ENCODE measurements at places on chromosomes 5 and 9. TPM values are rescaled to one million over a fixed set of nuclear protein-coding genes. Genes with fewer than 3 reads are reported as not detected.

DNA sequence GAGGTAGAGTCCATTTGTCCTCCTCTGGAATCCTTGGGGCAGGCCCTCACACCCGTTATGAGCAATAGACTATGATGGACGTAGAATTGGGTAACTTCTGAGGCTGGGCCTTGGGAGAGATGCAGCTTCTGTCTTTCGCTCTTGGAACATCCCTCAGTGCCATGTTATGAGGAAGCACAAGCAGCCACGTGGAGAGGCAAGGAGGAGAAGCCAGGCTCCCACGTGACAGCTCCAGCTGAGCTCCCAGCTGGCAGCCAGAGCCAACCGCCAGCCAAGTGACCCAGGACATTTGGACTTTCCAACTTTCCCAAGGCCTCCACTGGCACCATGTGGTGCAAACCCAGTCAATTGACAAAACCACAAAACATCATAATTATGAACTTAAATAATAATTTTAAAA lies 43.0 kb upstream of the BOD1 start:
- DNase-seq = no peak

- DNase-seq = no peak
These were observed 6.8 kb downstream of the NR2F1 start for GRCh38 chr5:93589829-93590215.

DNA sequence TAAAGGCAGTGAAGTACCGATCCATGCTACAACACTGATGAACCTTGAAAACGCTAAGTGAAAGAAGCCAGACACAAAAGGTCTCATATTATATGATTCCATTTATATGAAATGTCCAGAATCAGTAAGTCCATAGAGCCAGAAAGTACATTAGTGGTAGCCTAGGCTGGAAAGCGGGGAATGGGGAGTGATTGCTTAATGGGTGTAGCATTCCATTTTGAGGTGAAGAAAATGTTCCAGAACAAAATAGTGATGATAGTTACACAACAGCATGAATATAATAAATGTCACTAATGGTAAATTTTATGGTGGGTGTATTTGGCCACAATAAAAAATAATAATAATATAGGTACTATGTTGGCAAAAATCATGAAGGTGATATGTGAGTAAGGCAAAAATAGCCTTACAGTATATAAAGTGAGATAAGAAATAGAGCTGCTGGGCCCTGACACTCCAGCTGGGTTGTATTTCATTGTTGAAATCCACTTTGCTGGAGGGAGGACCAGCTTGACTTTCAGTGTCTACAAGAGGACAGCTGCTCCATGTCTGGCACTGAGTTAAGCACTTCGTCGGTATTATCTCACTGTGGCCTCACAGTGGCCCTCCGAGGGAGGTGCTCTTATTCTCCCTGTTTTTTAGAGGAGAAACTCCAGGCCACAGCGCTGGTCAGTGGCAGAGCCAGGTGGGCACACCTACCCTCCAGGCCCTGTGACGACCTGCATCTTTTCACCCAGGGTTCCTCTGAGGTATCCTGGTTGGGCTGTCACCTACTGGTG lies 22.4 kb upstream of the ANGPTL2 start:
- DNase-seq = no peak

Gene PIK3R1
- polyA plus RNA-seq = 15.1 TPM

DNA sequence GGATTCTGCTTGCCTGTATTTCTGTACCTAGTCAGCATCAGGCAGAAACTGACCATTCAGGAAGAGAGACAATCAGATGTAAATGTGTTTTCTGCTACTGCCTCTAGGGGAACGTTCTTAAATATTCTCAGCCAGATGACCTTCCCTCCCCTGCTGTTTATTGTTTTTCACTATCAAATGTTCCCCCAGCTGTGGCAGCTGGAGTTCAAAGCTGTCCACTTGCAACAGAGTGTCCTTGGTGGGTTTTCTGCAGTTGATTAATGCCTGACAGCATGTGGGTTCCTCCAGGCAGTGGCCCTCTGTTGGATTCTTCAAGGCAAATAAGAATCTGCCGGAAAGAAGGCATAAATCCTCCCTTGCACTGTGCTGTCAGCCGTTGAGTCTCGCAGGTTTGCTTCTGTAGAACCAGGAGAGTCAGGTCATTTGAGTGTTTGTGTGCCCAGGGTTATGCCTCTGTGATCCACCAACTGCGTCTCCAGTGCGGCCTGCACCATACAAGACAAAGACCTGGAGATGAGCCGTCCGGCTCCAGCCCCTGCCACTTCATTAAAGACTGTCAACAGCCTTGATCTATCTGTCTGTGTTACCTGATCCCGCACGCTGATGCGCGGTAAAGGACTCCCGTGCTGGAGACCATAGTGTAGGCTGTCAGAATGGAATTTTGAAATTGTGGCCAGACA lies 203.4 kb downstream of the GADD45G start:
- DNase-seq = no peak

DNA sequence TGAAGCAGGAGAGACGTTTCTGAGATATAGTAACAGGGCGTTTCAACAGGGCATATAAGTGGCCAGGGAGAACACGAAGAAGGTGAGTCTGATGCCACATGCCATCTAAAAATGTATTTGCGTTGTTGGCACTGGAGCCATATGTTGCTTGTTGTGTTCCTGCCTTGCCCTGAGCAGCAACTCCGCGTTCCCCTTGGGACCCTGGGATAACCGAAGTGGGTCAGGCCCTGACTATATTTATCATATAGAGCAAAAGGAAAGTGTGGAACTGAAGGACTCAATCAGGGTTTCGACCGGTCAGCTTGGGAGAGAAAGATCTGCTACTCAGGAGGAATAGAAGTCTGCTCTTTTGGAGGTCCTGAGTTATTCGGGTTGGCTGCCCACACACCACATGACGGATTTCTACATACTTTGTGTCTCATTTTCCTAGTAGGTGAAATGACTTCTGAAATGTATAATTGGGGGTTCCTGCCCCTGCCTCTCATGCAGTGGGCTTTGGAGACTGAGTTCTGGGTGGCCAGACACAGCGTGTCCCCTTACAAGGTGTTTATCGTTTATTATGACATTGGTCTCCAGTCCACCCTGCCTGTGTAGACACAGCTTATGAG lies 3.0 kb downstream of the STC2 start:
- no peak for DNase-seq

Gene GLIPR2
- 26.3 TPM for polyA plus RNA-seq

- no peak for DNase-seq
These were observed 449.0 kb downstream of the CCDC171 start for GRCh38 chr9:16001856-16002255.

- DNase-seq = no peak
These were observed 39.2 kb downstream of the TTC1 start for GRCh38 chr5:160048131-160048530.

DNA sequence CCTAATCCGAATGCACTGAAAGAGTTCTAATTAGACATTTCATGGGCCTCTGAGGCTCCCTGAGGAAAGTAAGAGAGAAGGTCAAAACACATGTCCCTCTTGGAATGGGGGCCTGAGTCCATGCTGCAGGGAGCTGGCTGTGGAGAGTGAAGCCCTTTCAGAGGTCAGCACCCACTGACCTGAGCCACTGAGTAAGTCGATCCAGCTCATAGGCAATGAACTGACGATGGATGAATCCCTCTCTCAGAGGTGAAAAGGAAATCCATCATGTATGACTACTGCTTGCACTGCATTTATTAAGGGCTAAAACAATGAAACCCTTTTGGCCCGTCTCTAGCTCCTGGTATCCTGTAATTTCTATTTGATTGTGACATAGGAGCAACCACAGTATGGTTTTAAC lies 288.9 kb upstream of the VLDLR start:
- DNase-seq = no peak

GRCh38 chr9:85114799-85115198 lies 445.3 kb downstream of the NTRK2 start:
- no peak for DNase-seq

DNA sequence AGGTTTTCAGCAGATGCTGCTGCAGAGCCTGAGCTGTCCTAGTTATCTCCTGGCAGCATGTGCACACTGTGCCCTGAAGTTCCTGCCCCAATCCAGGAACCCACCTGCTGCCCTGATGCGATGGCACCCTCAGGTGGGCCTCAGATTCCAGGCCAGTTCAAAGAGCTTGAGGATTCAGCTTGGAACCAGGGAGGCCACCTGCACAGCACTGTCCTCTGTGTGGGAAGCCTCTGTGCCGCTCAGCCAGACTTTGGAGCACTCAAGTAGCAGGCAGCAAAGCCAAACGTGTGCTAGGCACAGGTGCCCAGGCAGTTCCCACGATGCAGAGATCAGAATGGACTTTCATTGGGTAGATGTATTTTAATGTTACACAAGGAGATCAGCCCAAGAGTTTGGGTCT lies 132.8 kb upstream of the RAPGEF1 start:
- DNase-seq = no peak

- DNase-seq = no peak
These were observed 64.2 kb downstream of the SPEF2 start for GRCh38 chr5:35681911-35682310.

DNA sequence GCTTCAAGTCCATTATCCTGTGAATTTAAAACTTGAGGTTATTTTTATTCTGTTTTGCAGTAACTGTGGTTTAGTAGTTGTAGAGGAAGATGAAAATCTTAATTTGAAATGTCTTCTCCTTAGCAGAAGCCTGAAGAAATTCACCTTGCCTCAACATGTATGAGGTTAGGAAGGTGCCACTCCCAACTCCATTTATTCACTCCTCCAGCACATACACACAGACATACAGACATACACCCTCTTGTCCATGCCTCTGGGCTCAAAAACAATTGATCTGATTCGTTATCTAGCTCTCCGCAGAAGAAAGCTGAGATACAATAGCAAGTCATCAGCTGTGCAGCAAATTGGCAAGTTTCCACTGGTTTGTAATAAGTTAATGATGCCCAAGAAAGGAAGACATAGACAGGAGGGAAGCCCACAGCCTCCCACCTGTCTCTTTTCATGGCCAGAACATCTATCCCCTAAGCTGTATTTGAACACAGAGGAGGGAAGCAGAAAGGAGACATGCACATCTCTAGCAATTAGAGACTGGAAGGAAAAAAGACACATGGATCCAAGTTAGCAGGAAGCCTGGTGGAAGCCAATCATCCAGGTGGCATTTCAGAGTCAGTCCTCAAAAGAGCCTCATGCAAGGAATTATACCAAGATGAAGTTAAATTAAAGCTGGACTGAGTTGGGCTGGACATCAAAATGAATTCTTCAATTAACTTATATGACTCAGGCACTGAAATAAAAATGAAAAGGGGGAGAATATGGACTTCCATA lies 257.9 kb downstream of the ASTN2 start:
- no peak for DNase-seq

DNA sequence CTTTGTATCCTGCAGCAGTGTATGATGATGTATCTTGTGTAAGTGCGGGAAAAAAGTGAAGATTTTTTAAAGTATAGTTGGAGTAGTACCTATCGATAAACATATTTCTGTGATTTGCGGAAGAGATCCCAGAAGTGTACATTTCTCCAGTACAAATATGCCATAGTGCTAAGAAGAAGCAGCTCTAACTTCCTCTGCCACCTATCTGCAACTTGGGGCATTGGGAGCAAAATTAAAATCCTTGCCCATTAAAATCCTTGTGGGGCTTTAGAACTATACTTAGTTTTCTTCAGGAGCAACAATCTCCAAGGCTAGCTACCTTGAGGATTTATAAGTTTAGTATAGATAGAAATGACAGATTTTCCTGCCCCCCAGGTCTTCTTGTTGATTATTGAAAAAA lies 123.7 kb downstream of the VCAN start:
- no peak for DNase-seq

DNA sequence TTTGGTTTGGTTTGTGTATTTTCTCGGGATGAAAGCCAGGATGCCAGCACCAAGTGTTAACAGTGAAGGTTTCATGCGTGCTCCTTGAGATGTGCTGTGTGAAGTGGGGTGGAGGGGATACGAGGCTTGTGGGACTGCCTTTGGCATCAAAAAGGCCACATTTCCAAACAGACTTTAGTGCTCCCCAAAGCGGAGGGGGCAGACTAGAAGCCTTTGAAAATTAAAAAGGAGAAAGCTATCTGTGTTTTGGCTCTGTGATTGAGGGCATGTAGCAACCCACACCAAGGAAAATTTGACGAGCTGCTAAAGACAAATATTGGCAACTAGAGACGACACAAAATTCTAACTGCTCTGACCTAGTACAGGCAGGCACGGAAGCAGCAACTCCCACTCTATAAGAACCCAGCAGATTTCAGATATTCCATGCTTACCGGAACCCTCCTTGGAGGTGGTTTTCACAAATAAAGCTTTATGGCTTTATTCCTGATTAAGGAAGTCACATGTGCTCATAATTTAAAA lies 154.5 kb downstream of the ARSB start:
- DNase-seq = no peak

Gene TMEM215
- polyA plus RNA-seq = not detected

GRCh38 chr9:134215699-134216448 lies 51.5 kb upstream of the RNU6ATAC start:
- peak; percentile 65 for DNase-seq

Gene FAM169A
- polyA plus RNA-seq = 0.48 TPM

DNA sequence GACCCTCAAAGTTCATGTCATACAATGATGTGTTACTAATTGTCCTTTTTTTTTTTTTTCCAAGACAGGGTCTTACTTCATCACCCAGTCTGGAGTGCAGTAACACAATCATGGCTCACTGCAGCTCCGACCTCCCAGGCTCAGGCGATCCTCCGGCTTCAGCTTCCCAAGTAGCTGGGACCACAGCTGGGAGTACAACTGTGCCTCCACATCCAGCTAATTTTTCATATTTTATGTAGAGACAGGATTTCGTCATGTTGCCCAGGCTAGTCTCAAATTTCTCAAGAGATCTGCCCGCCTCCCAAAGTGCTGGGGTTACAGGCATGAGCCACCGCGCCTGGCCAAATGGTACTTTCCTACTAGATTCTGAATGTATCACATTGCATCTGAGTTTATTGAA lies 49.4 kb upstream of the EBF1 start:
- no peak for DNase-seq

DNA sequence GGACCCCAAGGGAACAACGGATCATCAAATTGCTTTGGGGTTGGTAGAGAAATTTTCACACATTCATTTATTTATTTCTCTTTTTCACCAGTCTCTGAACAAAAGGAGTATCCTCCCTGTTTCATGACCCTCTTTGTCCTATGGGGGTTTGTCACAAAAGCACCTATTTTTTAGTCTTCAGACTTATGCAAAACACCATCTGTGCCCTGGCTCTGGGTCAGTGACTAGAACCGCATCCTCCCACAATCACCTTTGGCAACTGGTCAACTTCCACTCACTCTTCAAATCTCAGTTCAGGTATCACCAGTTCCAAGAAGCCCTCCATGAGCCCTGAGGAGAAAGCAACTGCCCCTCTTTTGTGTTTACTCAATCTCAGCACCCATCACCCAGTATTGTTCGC lies 395.7 kb downstream of the CDK5RAP2 start:
- DNase-seq = no peak

All from BJ (cell line).